SK-N-DZ (cell line): ENCODE measurements at places on chromosomes 11 and 22.
A peak's percentile ranks its signal among the peaks of the same experiment; 100 is the strongest.

GRCh38 chr11:113446112-113446511 is 29.1 kb downstream of the DRD2 start:
- DNase-seq: no peak

- peak; percentile 40 for DNase-seq
Observed at GRCh38 chr11:8832571-8833260, 78.3 kb upstream of the AKIP1 start.

- DNase-seq: no peak
Observed at GRCh38 chr22:27422442-27422841, 379.1 kb downstream of the MN1 start.

DNA sequence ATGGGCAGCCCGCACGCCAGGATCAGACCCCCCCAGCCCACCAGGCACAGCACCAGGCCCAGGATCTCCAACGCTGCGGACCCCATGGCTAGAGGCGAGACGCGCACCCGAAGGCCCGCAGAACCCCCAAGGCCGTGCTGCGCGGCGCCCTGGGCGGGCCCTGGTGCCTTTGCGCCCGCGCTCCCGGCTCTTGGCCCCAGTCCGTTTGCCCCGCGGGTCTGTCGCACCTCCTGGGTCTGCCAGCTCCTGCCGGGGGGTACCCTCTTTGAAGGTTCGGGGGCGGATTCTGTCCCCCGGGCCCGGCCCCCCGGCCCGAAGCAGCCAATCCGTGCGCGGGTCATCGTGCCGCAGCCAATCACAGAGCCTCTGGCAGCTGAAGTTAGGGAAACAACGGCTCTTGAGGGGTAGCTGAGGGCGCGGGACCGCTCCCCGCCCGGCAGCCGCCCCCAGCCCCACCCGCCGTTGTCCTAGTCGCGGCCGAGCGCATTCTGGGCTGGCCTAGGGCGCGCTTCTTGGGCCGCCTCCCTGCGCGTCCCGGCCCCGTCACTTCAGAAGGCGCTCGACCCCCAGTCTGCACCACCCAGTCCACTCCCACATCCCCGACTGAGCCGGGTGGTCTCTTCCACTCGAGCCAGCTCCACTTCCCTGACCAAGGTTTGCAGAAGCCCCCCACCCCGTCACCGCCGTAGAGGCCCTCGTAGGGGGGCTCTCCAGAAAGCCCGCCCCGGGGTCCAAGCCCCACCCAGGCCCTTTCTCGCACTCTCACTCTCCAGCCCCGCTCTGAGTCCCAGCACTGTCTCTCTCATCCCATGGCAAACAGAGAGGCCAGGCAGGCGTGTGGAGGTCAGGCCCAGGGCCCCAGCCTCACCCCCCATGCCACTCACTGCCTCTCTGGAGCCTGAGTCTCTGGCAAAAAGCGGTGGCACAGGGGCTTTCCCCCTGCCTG is at the start of gene CLDN5:
TSS of gene CLDN5 (minus strand) at position 241 of the 946 bp plus-strand sequence. CDS start at position 86, 155 bp downstream.
- DNase-seq: peak; percentile 57

DNA sequence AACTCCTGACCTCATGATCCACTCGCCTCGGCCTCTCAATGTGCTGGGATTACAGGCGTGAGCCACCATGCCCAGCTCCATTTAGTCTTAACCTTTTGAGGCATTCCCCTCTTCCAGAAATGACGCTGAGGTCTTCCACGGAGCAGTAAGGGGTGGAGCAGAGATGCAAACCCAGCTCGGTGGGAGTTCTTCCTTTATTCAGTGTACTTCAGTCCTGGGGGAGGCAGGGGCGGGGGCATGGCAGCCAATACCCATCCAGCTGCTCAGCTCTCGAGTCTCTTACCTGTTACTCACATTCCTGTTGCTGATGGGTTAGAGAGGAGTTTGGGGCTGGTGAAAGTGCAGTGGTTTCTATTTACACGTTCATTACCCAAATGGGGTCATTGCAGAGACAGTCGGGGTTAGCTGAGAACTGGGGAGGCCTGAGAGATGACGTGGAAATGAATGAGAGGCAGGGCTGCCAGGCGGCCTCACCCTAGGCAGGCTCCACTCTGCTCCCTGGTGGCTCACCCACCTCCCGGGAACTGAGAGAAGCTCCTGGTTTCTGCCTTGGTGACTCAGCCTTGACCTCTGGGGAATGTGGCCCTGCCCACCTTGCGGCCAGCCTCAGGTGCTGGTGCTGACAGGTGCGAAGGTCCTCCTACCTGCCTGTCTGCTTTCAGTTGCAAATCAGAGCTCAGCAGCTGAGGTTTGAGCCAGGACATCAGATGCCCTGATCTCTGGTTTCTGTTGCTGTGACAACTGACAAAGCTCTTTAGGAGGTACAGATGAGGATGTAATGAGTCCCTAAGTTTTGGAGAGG is 13.4 kb upstream of the ST14 start:
- DNase-seq: no peak

GRCh38 chr22:28341001-28341400 is 338.6 kb downstream of the TTC28 start:
- DNase-seq: no peak

DNA sequence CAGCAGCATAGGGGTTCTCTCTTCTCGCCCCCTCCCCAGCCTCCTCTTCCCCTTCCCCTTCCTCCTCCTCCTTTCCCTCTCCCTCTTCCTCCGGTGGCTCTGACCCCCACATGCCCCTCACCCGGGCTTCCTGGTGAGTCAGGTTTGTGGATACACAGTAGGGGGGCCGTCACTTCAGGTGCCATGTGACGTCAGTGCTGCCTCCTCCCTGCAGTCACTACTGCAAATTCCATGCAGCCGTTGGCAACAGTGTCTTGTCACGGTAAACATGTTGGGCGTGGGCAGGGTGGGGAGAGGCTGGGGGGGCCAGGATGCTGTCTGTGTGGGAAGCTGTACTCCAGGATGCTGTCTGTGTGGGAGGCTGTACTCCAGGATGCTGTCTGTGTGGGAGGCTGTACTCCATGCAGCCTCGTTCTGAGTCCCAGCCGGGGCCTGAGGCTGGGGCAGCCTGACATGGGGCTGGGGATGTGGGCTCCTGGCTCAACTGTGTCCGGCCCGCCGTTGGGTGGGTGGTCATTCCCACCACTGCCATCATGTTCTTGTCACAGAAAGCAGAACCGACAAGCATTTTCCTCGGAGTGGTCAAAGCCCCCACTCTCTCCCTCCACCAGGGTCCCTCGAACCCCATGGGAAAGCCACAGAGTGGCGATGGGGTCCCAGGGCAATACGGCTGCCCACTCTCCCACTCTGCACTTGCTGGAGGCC is 2.4 kb upstream of the MUC2 start:
- no peak for DNase-seq

- DNase-seq: no peak
Observed at GRCh38 chr11:61102667-61103571, 630 bp downstream of the CD5 start.
